Activated T-helper 1 cell treated with Interleukin-2 at 50 U/mL for 16 hours (primary cell): ENCODE measurements at places on chromosomes 3 and 15.

GRCh38 chr15:36585774-36586173, 6.3 kb downstream of the CDIN1 start:
- DNase-seq = no peak

DNA sequence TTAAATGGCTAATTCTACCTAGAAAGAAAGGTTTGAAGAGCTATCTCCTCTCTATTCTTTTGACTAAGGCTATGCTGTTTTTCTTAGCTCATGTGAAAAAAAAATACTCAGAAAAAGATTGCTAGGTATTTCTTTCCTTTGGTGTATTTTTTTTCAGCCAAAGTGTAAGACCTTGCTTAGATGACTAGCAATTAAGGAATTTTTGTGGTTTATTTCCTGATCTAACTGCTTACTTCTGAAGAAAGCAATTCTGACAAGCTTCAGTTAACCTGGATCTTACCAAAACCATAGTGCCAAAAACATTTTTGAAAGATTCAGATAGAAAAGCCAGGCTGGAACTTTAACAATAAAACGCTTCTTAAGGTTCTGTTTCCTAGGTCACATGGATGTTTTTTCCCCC, 315.6 kb downstream of the SOX2 start:
- no peak for DNase-seq

GRCh38 chr15:20351448-20351971, 190.1 kb downstream of the GOLGA6L6 start:
- DNase-seq = no peak

GRCh38 chr3:155079468-155079745, 712 bp upstream of the MME start:
- DNase-seq = no peak
